Pancreas (tissue), 10 donors: ENCODE measurements at places on chromosomes 7 and 10.

DNA sequence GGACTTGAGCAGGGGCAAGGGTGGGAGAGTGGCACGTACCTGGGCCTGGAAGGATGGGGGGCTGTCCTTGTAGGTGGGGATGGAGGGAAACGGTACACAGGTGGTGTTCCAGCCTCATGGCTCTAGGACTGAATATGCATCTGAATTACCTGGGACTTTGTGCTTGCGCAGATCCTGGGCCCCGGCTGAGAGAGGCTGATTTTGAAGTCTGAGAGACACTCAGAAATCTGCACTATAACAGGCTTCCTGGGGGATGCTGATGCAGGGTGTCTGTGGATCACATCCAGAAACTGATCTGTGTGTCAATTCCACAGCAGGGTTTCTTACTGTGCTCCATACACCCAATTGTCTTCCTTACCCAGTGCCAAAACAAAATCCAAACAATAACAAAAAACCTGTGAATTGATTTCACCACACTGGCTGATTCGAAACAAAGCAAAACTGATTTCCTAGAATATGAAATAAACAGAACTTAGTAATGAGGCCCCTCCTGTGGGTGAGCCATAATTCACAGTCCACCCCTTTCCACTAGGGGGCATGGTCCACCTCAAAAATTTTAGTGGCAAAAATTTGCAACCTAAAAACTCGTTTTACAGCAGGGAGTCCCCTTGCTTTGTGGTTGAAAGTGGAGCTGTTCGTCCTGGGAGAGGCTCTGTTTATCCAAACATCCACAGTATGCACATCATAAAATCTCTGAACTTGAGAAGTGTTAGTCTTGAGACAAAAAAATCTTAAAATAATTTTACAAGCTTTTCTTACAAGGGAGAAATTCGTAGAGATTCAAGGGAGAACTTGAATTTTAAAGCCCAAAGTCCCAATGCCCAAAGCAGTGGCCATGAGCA is 32.0 kb upstream of the PLEKHA1 start:
- H3K27ac ChIP-seq: no peak overlapping the region
- peak; percentile 53 for DNase-seq
- no peak overlapping the region for H3K4me3 ChIP-seq
- no peaks in the 10 kb centered on the region for H3K36me3 ChIP-seq
- no peaks in the 10 kb centered on the region for H3K27me3 ChIP-seq

DNA sequence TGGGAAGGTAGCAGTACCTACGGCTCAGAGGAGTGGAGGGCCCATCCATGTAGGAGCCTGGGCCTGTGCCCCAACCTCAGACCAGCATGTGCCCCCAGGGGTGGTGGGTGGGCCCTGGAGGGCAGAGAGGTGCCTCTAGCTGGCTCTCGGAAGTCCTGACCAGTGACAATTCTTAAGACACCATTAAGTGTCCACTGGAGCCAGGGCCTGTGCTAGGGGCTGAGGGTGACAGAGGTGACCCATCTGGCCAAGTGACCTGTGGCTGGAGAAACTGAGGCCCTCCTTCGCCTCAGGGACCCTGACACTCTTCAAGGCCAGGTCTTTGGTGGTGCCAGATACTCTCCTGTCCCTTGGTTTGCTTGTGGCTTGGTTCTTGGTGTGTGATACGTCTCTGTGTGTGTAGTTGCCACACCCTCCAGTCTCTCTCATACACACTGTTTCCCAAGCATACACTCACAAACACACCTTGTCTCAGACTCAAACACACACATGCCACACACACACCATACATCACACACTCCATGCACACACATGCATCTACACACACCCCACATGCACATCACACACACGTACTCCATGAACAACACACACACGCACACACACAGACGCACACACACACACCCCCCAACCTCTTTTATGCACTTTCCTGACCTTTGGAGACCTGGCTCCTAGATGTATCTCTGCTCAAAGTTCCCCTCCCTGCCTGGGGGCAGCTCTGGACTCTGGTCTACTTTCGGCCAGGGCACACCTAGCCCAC is 897 bp upstream of the RAMP3 start:
- no peak overlapping the region for H3K4me3 ChIP-seq
- H3K36me3 ChIP-seq: no peaks in the 10 kb centered on the region
- no peaks in the 10 kb centered on the region for H3K27me3 ChIP-seq
- DNase-seq: no peak

DNA sequence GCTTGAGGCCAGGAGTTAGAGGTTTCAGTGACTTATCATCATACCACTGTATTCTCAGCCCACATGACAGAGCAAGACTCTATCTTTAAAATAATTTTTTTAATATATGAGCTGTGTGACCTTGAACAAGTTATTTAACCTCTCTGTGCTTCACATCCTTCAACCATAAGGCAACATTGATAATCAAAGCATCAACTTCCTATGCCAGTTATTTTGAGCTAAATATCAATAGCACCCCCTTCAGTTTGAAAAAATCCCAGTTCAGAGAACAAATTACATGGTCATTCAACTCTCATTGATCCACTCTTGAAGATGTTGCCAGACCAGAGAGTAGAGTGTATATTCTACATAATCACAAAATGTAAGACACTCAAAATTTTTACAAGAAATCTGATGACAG is 53.0 kb downstream of the ASNS start:
- no peak overlapping the region for H3K27ac ChIP-seq
- no peaks in the 10 kb centered on the region for H3K36me3 ChIP-seq
- H3K4me1 ChIP-seq: no peaks in the 10 kb centered on the region
- no peak for DNase-seq
- H3K4me3 ChIP-seq: no peak overlapping the region

DNA sequence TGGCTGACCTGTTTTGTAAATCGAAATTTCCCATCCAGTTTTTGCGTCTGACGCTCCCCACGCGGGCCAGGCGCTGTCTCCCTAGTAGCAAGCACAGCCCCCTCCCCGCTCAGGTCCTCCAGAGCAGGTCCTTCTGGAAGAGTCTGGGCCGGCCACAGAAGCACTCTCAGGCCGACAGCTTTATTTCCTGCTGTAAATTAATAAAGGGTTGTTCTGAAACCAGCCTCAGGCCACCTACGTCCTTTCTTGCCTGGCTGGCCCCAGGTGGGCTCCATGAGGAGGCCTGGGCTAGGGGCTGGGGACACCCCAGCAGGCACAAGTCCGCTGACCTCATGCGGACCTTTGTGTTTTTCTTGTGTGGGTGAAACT is 35.2 kb downstream of the CAMK2B start:
- H3K4me1 ChIP-seq: no peaks in the 10 kb centered on the region
- no peak overlapping the region for H3K4me3 ChIP-seq
- no peak overlapping the region for H3K27ac ChIP-seq

- no peak overlapping the region for H3K4me3 ChIP-seq
- H3K36me3 ChIP-seq: no peaks in the 10 kb centered on the region
- H3K4me1 ChIP-seq: no peaks in the 10 kb centered on the region
- DNase-seq: no peak
Measured at GRCh38 chr7:88101769-88102168, 118.1 kb downstream of the SRI start.

GRCh38 chr10:113957013-113957412 is 86.7 kb upstream of the ADRB1 start:
- H3K4me1 ChIP-seq: peaks cover 8% of the 10 kb centered on the region
- DNase-seq: no peak
- H3K27ac ChIP-seq: peak overlapping the region; percentile 48
- no peak overlapping the region for H3K4me3 ChIP-seq

GRCh38 chr7:27420702-27421101 is 178.1 kb downstream of the EVX1 start:
- no peak for DNase-seq
- no peaks in the 10 kb centered on the region for H3K27me3 ChIP-seq
- H3K4me3 ChIP-seq: no peak overlapping the region
- no peaks in the 10 kb centered on the region for H3K4me1 ChIP-seq
- peak overlapping the region; percentile 48 for H3K27ac ChIP-seq

- H3K27ac ChIP-seq: no peak overlapping the region
- no peaks in the 10 kb centered on the region for H3K27me3 ChIP-seq
- H3K36me3 ChIP-seq: no peaks in the 10 kb centered on the region
- DNase-seq: no peak
- H3K4me3 ChIP-seq: no peak overlapping the region
- H3K4me1 ChIP-seq: peaks cover 13% of the 10 kb centered on the region
Measured at GRCh38 chr10:92567952-92568600, 5.8 kb downstream of the IDE start.

- no peak overlapping the region for H3K27ac ChIP-seq
- H3K4me1 ChIP-seq: peaks cover 16% of the 10 kb centered on the region
- H3K4me3 ChIP-seq: no peak overlapping the region
- DNase-seq: no peak
Measured at GRCh38 chr10:61024856-61025201, 80.8 kb upstream of the RHOBTB1 start.

GRCh38 chr10:71396084-71396710 is 523 bp upstream of the CDH23 start:
- DNase-seq: peak; percentile 69
- H3K27me3 ChIP-seq: no peaks in the 10 kb centered on the region
- no peak overlapping the region for H3K27ac ChIP-seq
- no peaks in the 10 kb centered on the region for H3K36me3 ChIP-seq

DNA sequence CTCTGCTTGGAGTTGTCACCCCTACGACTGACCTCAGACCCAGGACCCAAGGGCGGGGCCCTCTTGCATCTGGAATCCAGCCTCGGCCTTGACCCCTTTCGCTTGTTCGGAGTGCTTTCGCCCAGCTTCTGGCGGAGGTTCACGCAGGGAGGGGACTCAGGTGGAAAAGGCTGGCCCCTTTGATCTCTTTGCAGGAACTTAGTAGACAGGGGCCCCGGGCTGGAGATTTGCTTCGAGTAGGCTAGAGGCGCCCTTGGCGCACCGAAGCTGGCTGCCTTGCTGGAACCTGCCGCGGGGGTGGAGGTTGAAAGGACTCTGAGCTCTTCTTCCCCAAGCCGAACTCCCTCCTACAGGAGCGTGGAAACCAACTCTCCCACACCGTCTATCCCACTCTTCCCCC is 255.1 kb downstream of the OTUD1 start:
- H3K4me1 ChIP-seq: peaks cover 9% of the 10 kb centered on the region
- DNase-seq: peak; percentile 52
- H3K27me3 ChIP-seq: peaks cover 9% of the 10 kb centered on the region
- H3K4me3 ChIP-seq: peak overlapping the region; percentile 38
- H3K36me3 ChIP-seq: no peaks in the 10 kb centered on the region

DNA sequence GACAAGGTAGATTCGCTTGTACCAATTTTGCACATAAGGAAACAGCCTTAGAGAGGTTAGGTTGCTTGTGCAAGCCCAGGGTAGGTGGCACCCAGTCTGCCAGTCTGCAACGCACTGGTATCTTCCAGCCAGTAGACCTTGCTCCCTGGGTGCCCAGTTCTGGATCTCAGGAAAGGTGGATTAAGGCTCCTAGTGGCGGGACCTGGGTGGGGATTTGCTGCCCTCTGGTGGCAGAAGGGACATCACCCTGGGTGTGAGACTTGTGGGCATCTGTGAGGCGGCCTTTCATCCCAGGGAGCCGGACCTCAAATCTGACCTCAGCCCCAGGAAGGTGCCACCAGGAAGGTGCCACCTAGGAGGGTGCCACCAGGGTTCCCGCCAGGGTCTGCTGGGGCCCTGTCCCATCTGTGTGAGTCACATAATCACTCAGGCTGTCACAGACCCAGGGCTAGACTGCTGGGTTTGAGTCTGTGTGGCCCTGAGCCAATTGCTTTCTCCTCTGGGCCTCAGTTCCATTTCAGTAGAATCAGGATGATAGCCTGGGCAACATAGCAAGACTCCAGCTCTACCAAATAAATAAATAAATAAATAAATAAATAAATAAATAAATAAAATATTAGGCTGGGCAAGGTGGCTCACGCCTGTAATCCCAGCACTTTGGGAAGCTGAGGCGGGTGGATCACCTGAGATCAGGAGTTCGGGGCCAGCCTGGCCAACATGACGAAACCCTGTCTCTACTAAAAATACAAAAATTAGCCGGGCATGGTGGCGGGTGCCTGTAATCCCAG is 5.3 kb upstream of the PRKRIP1 start:
- H3K27me3 ChIP-seq: no peaks in the 10 kb centered on the region
- peak; percentile 80 for DNase-seq
- H3K4me3 ChIP-seq: no peak overlapping the region
- no peaks in the 10 kb centered on the region for H3K4me1 ChIP-seq
- no peaks in the 10 kb centered on the region for H3K36me3 ChIP-seq

DNA sequence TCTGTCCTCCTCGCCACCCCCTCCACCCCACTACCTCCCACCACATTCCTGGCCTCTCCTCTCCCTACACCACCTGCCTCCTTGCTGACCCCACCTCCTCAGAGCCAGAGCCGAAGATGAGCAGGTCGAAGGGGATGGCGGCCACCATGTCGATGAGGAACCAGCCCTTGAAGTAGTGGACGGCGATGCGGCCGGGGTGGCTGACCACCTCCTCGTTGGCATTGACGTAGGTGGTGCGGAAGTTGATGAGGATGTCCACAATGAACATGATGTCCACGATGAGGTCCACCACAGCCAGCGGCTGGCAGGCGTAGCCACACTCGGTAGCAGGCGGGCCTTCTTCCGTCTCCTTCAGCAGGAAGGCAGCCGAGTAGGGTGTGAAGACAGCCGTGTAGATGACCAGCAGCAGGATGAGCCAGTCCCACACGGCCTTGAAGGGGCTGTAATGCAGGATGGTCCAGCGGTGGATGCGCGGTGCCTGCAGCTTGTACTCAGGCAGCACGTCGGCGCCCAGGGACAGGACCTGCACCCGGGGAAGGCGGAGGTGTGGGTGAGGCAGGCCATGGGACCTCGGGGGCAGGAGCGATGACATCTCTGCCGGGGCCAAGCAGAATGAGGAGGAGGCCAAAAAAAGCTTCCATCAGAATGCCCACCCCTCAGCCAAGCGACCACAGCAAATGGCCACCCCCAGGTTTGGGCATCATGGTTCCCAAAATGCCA is 25.6 kb downstream of the KCNH2 start:
- H3K4me1 ChIP-seq: no peaks in the 10 kb centered on the region
- H3K36me3 ChIP-seq: no peaks in the 10 kb centered on the region
- no peak overlapping the region for H3K4me3 ChIP-seq

- no peaks in the 10 kb centered on the region for H3K4me1 ChIP-seq
- no peak overlapping the region for H3K27ac ChIP-seq
- DNase-seq: no peak
- no peaks in the 10 kb centered on the region for H3K36me3 ChIP-seq
Measured at GRCh38 chr10:22557321-22557720, 157.1 kb downstream of the PIP4K2A start.

DNA sequence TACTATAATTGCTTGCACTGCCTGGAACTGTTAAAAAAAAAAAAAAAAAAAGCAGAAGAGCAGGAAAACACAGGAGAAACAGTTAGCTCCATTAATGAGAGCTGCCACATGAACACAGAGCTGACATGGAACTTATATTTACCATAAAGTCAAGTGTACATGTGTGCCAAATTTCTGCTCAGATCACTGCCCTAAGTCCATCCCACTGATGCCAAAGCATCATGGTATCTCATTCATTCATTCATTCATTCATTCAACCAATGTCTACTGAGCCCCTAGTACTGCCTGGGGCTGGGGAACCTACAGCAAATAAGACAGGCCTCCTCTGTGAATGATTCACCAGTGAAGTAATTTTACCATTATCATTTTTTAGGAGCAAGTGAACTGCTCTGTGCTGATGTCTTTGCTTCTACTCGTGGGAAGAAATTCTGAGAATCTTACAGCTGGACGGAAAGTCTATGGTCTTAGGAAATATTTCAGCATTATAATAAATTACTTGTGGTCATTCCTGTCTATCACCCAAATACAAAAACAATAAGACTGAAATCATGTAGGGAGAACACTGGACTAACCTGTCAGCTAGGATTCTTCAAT is 58.8 kb upstream of the ABLIM1 start:
- no peaks in the 10 kb centered on the region for H3K27me3 ChIP-seq
- no peak overlapping the region for H3K27ac ChIP-seq
- H3K4me3 ChIP-seq: no peak overlapping the region
- no peaks in the 10 kb centered on the region for H3K36me3 ChIP-seq
- no peak for DNase-seq
- no peaks in the 10 kb centered on the region for H3K4me1 ChIP-seq

- peaks cover 21% of the 10 kb centered on the region for H3K4me1 ChIP-seq
- no peaks in the 10 kb centered on the region for H3K27me3 ChIP-seq
- DNase-seq: no peak
- peak overlapping the region; percentile 95 for H3K27ac ChIP-seq
Measured at GRCh38 chr7:139232377-139232717, 1.3 kb downstream of the UBN2 start.
